ENCODE measurements at places on chromosomes 4 and X. TPM values are rescaled to one million over a fixed set of nuclear protein-coding genes. Genes with fewer than 3 reads are reported as not detected.

The GAGE12H gene
- total RNA-seq, result not detected

The TLR10 gene
- total RNA-seq, result 0.78 TPM

The CYTL1 gene
- total RNA-seq, result 11.5 TPM

The THAP9 gene
- 3.8 TPM for total RNA-seq

The TASL gene
- 4.0 TPM for total RNA-seq

The NAAA gene
- 24.1 TPM for total RNA-seq

The DCAF8L2 gene
- total RNA-seq, result not detected

The ASMT gene
- total RNA-seq, result not detected

The CXCL3 gene
- 9.7 TPM for total RNA-seq

The VGLL1 gene
- 1.6 TPM for total RNA-seq

The FAM9C gene
- total RNA-seq, result not detected

DNA sequence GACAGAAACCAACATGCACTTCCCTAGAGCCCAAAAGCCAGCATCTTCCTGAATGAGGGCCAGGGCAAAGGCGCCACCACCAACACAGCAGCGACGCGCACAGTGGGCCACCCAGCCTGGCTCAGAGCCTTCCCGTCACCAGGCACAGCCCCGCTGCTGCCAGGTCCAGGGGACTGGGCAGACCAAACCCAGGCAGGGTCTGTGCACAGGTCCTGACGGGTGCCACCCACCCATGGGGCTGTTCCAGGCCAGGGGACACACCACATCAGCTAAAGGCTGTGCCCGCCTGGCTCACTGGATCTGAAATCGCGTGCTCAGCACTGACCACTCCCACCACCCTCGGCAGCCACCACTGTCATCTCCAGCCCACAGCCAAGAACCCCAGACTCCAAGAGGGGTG is 13.8 kb downstream of the FAM53A start:
- no peak for DNase-seq

DNA sequence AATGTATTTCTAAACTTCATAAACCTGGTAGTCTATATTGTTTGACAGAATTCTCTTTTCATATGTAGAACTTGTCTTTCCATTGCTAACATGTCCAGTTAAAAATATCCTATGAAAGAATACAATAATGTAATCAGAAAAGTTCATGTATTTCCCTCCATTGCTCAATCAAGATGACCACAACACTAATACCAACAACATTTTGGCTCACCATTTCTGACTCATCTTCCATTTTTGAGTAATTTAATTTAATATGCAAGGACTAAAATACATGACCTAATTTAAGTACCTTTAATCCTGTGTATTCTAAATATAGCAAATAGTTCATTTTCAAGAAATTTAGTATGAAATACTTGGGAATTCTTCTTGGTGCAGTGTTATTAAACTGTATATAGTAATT is 239.5 kb upstream of the GPC4 start:
- DNase-seq, result no peak

GRCh38 chr4:155207534-155208257 is 740 bp upstream of the NPY2R start:
- no peak for DNase-seq

GRCh38 chrX:148070504-148070877 is 89.4 kb downstream of the FMR1NB start:
- no peak for DNase-seq

GRCh38 chr4:5870701-5871100 is 22.2 kb downstream of the CRMP1 start:
- no peak for DNase-seq

- no peak for DNase-seq
Measured at GRCh38 chr4:101600287-101600686, 190.2 kb upstream of the BANK1 start.

- DNase-seq, result no peak
Measured at GRCh38 chrX:118347131-118347530, 1.2 kb downstream of the WDR44 start.

- DNase-seq, result no peak
Measured at GRCh38 chr4:78131403-78131802, 74.3 kb downstream of the FRAS1 start.

DNA sequence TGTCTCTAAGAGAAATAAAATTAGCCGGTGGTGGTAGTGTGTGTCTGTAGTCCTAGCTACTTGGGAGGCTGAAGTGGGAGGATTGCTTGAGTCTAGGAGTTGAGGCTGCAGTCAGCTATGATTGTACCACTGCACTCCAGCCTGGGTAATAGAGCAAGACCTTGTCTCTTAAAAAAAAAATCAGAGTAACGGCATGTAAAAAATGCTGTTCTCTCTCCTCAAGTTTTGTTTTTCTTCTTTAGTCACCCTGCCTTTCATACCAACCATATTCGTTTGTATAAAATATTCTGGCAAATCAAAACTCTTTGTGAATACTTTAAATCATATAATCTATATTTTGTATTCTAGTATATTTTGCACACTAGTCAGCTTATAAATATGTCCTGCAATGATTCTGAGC is 44.8 kb upstream of the NUDT6 start:
- no peak for DNase-seq

- DNase-seq, result no peak
Measured at GRCh38 chr4:163747293-163747692, 252.8 kb downstream of the TMA16 start.

DNA sequence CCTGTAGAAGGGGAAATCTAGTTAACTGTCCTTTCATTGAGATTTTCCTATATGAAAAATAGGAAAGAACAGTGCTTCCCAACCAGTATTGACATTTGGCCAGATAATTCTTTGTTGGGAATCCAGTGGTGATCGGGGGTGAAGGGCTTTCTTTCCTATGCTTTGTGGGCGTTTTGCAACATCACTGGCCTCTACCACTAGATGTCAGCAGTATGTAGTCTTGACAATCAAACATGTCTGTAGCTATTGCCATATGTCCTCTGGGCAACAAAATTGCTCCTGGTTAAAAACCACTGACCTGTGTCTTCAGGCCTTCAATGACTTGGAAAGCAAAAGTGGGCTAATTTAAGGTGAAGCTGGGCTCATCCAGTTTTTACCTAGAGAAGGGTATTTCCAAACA is 658.5 kb downstream of the DACH2 start:
- DNase-seq, result no peak

DNA sequence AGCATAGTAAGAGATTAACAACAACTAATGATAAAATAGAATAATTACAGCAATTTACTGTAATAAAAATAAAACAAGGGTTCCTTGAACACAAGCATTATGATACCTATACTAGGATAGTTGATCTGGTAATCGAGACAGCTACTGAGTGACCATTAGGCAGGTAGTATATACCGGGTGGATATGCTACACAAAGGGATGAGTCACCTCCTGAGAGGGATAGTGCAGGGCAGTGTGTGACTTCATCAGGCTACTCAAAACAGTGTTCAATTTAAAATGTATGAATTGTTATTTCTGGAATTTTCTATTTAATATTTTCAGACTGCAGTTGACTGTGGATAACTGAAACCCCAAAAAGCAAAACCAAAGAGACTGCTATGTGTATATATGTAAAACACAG is 9.7 kb upstream of the ANTXR2 start:
- no peak for DNase-seq

DNA sequence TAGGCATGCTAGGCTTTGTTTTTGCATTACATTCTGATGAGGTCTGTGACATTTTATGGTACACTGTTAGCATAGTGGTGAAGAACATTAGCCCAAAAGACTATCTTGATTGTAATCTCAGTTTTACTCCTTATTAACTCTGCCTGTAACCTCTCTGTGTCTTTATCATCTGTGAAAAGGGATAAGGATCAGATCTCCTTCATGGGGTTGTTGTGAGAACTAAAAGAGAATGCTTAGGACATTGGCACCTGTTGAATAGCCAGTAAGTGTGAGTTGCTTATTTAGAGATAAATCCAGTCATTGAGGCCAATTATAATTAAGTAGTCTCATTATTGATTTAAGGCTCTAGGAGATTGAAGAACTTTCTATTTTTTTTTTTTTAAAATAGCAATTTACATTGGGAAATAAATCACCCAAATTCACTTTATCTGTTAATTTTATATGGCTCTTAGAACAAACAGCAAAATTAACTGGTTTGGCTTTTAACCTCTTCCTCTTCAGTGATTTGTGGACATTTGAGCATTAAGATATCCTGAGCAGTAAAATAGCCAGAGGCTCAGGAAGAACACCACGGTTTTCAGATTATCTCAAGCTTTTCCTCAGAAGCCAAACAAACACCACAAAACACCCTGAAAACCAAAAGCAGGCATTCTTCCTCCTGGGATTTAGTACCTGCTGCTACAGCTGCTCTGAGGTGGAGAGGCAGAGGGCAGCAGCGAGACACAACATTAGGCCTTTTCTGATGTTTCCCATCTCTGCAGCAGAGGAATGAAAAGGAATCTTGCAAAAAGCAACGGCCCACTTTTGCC is 192.9 kb downstream of the ARHGAP10 start:
- no peak for DNase-seq

DNA sequence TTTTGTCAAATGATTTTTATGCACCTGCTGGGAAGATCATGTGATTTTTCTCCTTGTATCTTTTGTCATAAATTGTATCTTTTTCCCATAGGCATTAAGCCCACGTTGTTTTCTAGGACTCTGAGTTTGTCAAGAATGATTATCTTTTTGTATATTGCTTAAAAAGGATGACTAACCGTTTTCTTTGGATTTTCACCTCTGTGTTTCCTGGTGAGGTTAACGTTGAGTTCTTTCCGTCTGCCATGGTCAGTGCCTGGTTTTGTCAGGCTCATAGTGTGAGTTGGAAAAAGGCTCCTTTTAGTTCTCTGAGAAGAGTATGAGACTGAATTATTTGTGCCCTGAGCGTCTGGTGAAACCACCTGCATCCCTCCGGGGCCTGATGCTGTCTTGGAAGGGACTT is 21.9 kb downstream of the PCGF3 start:
- no peak for DNase-seq

GRCh38 chr4:93199492-93199891 is 629.1 kb upstream of the ATOH1 start:
- no peak for DNase-seq

DNA sequence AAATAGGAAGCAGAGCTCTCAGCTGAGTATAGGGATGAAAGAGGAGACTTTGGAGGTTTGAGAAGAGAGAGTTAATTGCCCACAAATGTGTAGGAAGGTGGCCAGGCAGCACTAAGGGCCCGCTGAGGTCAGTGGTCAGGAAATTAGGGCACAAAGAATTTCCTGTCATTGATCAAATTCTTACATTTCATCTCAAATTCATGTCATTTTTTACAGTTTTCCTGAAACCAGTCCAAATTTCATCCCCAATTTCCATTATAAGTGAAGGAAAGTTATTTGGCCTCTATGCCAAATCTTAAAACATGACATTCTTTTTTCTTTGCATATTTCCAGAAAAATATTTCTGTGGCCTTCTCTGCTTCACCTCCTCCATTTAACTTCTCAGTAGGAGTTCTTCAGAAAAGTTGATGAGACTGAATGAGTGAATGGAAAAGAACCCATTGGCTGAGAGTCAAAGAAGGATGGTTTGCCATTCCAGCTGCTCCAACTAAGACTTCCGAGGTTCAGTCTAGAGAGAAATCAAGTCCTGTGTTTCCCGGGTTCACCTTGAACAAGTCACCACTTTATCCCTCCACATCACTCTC is 68.7 kb upstream of the SPRY1 start:
- DNase-seq, result no peak

GRCh38 chr4:22343606-22344005 is 172.3 kb downstream of the ADGRA3 start:
- no peak for DNase-seq

DNA sequence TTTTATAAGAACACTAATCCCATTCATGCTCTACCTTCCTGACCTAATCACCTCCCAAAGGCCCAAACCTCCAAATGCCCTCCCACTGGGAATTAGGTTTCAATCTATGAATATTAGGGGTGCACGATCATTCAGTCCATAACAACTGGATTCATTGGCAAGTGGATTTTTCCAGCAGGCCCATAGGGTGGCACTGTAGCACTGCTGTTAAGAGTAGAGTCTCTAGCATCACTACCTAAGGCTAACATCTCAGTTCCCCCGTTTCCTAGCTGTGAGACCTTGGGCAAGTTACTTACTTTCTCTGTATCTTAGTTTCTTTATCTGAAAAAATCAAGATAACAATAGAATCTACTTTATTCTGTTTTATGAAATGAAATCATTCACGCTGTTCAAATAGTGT is 315.8 kb downstream of the STIM2 start:
- DNase-seq, result no peak

DNA sequence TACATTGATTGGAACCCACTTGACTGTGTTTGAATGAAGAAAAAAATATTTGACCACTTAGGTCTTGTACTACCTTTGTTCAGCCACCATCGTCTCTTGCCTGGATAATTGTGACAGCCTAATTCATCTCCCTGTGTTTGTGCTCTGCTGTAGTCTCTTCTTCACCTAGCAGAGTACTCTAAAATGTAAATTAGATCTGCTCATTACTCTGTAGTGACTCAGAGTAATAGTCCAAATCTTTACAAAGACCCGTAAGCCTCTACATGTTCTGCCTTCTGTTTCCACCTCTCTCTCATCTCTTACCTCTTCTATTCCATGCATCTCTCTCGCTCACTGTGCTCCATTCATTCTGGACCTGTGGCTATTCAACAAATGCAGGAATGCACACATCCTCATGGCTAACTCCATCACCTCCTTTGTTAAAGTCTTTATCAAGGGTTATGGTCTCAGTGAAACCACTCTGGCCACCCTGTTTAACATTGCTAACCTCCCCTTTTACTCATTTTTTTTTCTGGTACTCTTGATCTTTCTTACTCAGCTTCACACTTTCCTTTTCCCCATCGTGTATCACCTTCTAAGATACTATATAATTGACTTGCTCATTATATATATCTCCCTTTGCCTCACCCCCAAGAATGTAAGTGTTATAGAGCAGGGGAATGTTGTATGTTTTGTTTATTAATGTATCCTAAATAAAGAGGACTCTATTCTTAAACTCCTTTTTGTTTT is 98.4 kb downstream of the STIM2 start:
- DNase-seq, result no peak

DNA sequence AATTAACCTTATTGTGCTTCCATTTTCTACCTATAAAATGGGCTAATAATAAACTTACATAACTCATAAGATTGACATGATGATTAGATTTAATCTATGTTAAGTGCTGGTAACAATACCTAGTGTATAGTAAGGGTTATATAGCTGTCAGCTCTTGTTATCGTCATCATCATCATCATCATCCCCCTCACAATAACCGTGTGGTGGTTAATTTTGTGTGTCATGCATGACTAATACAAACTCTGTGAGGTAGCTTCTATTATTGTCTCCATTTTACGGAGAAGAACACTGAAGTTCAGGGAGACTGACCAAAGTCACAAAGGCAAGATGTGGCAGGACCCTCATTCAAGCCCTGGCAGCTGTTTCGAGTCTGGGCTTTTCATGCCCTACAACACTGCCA is 211.3 kb downstream of the PALLD start:
- DNase-seq, result no peak

DNA sequence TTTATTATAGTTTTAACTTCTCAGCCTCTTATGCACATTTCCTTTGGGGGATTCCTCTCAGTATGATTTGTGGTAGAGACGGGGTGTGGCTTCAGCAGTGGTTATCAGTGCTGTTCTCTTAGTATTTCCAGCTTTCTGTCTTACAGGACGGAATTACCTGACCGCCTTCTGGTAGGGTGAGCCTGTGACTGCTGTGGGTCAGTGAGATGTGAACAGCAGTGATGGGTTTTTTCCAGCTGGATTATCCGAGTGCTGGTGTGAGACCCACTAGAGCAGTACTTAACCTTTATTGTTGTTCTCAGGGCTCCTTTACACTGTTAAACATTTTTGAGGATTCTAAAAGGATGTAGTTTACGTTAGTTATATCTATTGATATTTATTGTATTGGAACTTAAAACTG is 135.2 kb downstream of the SLIT2 start:
- DNase-seq, result no peak

GRCh38 chrX:13966793-13967125 is 62.9 kb downstream of the GEMIN8 start:
- DNase-seq, result no peak

- no peak for DNase-seq
Measured at GRCh38 chr4:33085709-33086108, 2365.5 kb downstream of the PCDH7 start.
